Stimulated activated CD4-positive, alpha-beta T cell treated with anti-CD3 and anti-CD28 coated beads, Interleukin-15, amount 100 ng/mL, for 1 hour (primary cell): ENCODE measurements at places on chromosomes 16 and 17.

DNA sequence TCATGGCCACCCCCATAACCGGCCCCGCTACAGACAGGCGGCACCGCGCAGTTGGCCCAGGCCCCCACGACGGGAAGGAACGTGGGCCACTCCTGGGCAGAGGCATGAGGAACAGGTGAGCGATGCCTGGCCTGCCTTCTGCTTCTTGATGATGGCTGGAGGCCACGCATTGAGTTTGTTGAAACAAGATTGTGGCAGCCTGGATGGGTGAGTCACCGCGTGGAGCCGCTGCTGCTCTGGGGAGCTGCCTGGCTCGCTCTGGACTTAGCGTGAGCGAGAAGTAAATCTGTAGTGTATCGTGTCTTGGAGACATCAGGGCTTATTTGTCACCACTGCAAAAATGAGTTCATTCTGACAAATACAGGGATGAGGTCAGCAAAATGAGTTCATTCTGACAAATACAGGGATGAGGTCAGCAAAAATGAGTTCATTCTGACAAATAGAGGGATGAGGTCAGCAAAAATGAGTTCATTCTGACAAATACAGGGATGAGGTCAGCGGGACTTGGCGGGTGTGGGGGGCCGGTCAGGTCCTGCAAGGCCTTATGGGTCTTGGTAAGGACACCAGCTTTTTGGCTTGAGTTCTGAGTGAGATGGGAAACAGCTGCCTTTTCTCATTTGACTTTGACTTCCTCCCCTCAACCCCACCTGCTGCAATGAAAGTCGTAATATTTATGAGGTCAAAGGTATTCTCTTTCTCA lies 93.0 kb downstream of the SEC14L1 start:
- no peak for DNase-seq

- DNase-seq: no peak
Observed at GRCh38 chr17:34140006-34140405, 115.1 kb upstream of the CCL2 start.

- no peak for DNase-seq
Observed at GRCh38 chr17:31674717-31675349, 184.2 kb downstream of the COPRS start.

GRCh38 chr17:27862004-27862403 lies 31.2 kb downstream of the LYRM9 start:
- DNase-seq: no peak

GRCh38 chr16:9114112-9114511 lies 22.7 kb downstream of the HAPSTR1 start:
- no peak for DNase-seq

DNA sequence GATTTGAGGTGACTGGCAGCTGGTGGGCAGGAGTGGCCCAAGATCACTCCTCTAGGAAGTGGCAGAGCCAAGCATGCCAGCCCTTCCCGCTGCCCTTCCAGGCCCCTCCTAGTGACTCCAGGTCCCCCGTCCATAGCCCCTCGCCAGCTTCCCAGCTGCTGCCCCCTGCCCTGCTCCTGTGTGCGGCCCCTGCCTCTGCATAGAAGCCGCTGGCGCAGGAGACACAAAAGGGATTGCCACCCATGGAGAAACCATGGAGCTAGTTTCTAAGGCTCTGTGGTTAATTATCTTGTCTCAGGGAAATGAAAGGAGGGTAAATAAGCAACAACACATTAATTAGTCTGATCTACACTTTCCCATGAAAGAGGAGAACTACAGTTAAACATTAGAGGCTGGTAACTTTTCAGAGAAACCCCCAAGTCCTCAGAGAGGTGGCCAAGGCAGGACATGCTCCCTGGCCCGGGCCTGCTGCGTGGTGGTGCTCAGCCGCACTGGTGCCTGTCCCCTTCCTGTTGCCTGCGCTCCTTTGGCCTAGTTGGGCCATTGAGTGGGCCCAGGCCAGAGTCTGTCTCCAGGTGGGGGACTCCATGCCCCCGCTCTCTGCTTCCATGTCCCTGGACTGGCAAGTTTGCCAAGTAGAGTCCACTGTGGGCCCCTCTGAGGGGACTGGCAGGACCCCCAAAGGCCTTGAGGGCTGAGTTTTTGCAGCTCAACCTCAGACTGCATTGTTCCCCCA lies 65.2 kb downstream of the PRMT7 start:
- DNase-seq: no peak

GRCh38 chr16:86078121-86078600 lies 179.2 kb downstream of the IRF8 start:
- no peak for DNase-seq

DNA sequence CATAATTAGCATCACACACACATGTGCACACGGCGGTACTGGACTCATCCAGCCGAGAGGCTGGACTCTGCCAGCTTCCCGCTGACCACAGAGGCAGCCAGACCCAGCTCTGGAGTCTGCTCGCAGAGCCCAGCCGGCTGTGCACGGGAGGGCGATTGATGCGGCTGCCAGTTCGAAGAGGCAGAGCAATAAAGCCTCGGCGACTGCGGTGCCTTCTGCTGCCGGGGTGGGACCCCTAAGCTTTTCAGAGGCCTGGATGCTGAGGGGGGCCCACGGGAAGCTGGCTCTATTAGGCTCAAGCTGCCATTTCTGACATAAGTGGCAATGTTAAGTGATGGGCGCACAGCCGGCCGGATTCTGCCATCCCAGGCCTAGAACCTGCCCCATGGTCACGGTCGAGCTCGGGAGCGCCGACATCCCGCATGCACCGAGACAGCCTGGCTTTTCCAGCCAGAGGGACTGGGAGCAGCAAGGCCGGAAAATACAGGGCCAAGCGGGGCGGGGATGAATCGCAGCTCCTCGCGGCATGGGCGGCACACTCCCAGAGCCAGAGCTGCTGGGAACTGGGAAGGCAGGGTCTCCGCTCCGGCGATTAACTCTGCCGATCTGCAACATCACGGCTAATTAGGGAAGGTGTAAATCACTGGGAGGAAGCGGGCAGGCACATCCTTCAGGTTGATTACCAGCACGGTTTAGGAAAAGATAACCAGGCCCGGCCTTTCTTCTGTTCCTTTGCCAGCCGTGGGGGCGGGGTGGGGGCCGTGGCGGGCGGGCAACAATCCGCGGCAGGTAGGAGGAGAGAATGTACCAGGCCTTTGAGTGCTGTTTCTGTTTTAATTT lies 57.7 kb downstream of the TBC1D16 start:
- DNase-seq: no peak

DNA sequence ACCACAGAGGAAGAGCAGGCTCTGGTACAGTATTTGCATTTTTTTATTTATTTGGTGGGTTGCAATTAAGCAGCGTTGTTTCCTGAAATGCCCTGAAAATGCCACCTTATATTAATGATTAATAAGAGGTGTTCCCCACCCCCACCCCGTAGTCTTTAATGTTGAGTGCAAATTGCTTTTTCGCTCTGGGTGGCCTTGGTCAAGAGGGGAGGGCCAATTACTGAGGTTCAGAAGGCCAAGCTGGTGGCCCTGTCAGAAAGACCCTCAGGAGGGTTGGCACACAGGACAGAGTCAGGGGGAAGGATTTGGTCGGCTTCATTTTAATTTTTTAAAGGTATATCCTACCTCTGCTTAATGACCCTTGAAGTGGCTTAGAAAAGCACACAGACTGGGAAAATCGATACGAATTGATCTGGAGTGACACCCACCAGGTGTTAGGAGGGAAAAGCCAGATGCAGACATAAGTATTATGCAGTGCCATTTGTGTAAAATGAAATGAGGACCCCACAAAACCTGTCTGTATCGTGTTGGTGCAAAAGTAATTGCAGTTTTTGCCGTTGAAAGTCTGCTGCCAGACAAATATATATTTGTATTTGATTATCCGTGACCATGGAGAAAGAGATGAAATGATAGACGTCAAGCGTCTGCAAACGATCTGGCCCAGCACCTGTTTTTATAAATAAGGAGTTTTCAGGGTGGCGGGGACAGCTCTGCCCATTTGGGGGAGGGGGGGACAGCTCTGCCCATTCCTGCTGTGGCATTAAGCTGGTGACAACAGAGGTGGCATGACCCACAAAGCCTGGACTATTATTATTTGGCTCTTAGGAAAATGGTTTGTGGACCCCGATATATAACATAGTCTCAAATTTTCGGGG lies 143.8 kb upstream of the PLCG2 start:
- DNase-seq: no peak

DNA sequence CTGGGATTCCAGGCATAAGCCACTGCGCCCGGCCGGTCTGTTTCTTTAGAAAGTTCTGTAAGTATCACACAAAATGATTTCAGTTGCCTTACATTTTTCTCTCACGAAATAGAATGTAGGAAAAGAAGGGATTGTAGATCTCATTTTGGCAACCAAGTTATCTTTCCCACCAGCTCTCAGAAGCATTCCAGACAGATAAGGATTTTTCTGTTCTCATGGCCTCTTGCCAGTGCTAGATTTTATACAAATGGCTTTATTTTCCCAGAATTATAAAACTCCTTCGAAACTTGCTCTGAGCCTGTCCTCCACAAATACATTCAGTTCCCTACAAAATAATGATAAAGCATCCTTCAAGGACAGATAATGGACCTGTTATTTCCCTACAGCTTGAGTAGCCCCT lies 46.9 kb downstream of the LCMT1 start:
- no peak for DNase-seq

DNA sequence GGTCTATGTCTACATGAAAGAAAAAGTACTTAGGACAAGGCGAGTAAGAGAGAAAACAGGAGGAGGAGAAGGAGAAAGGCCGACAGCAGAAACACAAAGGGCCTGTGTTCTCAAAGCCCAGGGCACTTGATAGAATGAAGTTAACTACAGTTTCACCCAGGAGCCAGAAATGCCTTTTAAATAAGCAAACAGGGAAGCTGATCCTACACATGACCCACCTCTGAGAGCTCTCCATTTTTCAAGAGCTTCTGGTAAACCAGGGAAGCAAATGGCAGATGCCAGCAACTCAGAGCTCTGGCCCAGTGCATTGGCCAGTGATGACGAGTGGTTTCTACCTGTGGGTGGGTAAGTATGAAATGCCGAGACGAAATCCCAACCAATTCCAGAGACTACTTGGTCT lies 163.4 kb downstream of the ZFHX3 start:
- DNase-seq: no peak

DNA sequence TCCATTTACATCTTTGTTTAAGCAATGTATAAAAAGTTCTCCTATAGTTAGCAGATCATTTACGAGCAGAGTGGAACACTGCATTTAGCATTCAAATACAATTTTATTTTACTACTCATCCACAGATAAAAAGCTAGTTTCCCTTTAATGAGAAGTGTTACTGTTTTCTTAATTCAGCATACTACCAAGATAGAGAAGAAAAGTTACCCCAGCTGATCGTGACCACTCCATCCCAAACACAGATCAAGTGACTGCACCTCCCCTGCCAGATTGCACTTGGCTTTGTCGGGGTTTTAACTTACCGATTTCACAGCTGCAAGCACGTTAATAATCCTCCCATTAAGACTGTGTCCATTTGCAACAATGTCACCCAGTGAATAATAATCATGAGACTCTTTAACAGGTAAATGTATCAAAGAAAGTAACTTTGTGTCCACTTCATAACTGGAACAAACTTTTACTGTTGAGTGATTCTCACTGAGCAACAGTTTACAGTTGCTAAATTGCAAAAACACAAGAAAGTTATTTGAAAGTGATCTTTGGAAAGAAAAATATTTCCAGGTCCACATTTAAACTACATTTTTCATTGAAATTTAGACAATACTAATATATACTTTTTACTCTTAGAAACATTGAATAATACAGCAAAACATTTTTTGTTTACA lies 14.4 kb downstream of the MEIOB start:
- DNase-seq: no peak

- DNase-seq: no peak
Observed at GRCh38 chr16:88907768-88908167, 41.3 kb upstream of the PABPN1L start.

DNA sequence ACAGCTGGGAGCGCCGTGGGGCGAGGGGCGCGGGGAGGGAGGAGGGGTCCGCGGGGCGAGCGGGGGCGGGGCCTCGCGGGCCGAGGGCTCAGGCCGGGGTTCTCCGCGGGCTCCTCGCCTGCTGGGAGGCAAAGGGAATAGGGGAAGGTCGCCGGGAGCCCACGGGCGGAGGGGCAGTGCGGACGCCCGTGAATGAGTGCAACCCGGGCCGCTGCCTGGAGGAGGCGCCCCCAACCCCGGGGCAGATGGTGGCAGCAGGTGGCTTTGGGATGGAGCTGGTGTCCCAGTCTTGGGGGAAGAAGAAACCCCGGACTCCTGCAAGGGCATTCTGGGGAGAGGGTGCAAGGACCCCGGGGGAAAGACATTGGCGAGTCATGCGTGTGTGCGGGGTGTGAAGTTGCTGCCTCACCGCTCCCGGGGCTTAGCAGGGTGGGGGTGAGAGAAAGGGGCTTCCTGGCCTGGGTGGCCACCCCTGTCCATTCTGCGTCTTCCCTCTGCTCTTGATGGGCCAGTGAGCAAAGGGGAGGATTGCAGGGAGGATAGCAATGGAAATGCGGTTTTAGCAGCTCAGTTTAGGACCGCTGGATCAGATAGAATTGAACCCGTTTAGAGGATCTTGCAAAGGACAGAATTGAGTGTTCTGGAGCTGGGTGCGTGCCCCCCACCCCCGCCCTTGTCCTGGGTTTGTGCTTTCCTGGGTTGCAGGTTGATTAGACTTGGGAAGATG lies 526 bp downstream of the KIAA0513 start:
- no peak for DNase-seq

DNA sequence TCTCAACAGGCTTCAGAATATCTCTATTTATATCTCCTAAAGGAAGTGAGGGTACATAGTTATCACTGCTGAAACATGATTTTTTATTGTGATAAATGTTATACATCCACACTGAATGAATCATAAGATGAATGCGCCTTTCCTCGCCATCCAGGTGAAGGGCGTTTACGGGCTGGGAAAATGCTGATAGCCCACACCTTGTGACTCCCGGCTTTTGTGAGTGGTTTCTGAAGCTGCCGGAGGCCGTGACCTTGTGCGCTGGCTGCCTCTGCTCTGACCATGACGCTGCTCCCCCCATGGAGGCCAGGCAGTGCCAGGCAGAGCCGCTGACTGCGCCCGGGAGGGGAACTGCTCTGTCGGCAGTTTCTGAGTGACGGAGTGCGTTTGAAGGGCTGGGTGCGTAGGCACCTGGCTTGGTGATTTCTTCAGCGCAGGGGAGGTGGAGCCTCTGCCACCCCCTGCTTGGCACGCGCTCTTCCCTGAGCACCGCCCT lies 97.2 kb downstream of the RAP1GAP2 start:
- DNase-seq: no peak

DNA sequence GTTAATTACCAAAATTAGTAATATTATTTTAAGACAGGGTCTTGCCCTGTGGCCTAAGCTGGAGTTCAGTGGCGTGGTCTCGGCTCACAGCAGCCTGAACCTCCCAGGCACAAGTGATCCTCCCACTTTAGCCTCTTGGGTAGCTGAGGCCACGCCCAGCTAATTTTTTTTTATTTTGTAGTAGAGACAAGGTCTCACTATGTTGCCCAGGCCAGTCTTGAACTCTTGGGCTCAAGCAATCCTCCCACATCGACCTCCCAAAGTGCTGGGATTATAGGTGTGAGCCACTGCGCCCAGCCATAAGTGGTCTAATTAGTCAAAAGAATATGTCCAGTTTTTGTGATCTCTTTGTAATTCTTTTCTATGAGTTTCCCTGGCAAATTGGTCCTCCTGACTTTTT lies 12.0 kb upstream of the CFDP1 start:
- no peak for DNase-seq
